AG04449 (cell line): ENCODE measurements at places on chromosomes 1 and 21.

DNA sequence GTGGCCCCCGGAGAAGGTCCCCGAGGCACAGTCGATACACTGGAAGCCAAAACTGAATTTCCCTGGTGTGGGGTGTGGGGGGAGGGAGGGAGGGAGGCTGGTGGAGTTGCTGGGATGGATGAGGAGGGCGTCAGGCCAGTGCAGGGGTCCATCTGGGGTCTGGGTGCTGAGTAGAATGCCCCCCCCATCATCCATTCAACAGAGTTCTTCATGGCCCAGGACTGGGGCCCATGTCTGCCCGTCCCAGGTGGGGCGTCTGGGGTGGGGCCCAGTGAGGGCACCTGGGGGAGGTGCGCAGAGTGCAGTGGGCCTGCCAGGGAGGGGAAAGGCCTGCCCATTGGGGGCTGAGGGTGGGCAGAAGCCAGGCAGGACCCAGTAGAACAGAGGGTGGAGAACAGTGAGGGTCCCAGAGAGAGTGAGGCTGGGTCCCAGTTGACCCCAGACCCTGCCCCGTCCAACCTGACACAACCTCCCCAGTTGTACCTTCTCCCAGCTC is 1.9 kb downstream of the TNFRSF18 start:
- no peak for DNase-seq

- DNase-seq, result no peak
Measured at GRCh38 chr1:104291156-104291555, 541.5 kb downstream of the AMY1C start.

GRCh38 chr1:35539824-35540261 is 17.4 kb downstream of the KIAA0319L start:
- no peak for DNase-seq

- DNase-seq, result no peak
Measured at GRCh38 chr1:184945678-184946412, 28.5 kb downstream of the NIBAN1 start.

DNA sequence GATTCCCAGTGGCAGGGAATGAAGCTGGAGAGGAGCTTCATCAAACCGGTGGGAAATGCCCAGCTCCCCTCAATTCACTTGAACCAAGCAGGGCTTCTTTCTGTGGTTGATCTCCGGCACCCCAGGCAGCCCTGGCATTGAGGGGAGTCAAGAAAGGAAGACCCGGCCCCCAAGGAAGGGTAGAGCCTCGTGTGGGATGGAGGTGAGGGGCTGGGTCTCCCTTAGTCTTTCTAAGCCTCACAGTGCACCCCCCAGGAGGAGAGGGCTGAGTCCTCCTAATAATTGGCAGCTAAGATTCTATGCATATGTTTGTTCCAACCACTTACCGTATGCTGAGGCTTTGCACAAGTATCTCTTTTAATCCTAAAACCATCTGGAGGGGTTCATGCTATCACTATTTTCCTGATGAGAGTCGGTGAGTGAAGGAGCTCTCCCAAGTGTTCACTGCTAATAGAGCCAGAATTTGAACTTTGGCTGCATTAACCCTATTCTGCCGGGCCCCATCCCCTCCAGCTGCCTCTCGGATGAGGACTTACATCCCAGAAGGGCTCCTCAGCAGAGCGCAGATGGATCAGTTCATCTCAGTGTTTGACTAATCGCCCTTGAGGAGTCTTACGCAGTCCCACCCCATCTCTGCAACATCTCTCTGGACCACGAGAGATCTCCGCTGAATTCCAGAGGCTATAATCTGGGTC is 33.1 kb upstream of the TMEM51 start:
- no peak for DNase-seq

- DNase-seq, result no peak
Measured at GRCh38 chr1:236821091-236821627, 26.1 kb downstream of the MTR start.

DNA sequence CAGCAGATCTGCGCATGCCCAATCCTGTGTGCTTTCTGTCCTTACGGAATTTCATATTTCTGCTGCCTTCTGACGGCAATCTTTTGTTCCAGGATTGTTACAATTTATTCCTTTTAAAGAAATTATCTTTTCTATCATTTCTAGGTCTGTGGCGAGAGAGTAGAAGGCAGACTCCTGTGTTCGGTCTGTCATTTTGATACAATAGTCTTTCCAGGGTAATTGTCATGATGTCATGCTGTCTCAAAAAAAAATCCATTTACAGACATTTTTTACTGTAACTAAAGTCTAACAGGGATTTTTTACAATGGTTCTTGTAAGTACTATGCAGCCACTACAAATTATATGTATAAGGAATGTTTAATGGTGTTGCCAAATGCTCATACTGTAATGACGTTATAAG is 9.0 kb upstream of the KRTAP7-1 start:
- DNase-seq, result no peak

DNA sequence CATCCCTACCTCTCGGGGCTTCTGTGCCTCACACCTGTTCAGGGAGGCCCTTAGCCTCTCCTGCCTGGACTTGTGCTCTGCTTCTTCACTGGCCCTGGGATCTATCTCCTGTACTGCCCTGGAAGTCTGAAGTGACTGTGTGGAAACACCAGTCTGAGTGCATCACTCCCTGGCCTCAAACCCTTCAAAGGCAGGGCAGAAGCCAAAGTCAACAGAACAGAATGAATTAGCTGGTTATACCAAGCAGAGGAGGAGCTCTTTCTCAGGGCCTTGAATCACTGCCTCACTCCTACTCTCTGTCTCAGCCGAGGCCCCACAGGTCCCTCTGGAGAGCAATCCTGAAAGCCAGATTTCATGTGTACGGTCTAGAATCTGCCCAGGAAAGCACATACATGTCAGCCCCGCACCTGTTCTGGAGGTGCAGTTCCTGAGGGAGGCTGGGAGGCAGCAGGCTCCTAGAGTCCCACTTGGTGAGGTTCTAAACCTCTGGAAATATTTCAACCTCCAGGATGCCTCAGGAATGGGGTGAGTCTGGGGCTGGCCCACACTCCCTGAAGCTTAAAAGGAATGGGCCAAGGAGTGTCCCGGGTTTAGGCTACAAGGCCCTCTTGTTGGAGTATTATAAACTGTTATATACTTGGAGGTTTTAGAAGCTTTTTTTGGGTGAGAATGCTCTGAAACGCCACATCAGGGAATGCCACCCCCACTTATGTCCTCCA is 98.3 kb downstream of the ABCA4 start:
- peak; percentile 96 for DNase-seq

DNA sequence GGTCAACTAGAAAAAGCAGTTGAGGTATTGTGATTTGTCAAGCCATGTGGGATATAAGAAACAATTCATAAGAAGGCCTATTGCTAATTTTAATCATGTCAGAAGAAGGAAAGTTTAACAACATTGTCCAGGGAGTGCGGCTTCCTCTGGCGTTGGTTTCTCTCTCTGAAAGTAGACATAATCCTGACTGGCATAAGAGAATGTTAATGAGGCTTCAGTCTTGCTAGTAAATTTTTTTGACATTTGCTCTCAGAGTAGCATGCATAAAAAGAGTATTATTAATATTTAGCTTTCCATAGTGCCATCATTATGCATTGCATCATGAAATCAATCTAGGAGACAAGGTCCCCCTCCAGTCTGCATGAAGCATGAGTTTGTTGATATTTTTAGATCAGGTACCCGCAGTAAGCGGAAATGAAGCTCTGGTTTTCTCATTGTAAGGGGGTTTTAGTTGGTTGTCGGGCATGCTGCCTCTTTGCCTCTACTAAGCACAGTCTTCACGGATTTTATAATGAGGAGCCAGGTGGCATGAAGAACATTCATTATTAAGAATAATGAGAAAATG is 12.8 kb upstream of the PRDM2 start:
- no peak for DNase-seq

DNA sequence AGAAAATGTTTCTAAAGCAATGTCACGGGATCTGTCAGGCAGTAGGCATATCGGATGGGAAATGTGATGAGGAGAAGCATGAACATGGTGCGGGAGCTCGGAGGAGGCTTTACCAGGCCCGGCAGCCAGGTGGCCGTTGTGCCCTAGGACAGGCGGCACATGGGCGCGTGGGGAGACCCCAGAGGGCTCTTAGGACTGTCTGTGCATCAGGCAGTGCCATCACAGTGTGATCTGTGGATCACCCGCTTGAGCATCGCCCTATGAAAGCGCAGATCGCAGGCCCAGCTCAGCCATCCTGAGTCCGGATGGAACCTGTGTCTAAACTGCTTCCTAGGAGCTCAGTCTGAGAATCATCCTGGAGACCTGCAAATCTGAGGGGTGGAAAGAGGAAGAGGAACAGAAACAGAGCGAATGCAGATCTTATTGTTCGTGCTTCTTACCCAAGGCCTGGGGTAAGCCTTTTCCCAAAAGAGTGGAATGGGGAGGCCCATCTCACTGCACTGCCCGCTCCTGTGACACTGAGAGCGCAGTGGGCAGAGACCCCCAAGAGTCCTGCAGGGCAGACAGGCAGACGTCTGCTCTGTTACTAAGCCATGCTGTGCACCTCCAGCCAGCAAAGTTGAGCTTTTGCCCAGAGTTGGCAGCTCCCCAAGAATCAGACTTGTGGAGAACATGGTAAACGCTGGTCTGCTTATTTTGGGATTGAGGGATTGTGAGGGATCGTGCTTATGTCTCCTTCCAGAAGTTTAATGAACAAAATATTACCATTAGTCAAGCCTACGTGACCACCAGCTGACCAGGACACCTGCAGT is 251.0 kb downstream of the RHOU start:
- no peak for DNase-seq

DNA sequence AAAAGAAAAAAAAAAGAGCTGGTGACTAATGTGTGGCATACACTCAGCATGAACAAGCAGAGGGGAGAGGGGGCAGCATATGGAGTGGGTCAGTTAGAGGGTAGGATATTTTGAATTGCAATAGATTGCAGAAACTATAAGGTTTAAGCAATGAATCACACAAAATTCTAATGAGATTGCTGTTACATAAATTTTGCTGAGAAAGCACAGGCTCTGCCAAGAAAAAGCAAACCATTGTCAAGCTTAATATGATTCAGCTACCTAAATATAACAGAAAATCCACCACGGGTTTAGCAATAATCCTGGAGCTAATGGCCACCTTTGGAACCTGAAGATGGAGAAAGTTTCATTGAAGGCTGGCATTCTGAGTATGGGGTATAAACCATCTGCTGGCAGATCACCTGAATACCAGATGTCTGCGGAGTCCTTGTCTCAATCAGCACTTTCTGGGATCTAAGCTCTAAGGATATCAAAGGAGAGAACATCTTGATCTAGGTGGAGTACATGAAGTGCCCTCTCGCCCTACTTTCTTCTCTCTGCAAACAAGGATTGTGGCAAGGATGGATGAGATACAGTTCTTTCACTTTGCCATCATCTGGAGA is 30.3 kb upstream of the ANGPTL7 start:
- peak; percentile 93 for DNase-seq

- DNase-seq, result peak; percentile 21
Measured at GRCh38 chr1:23376890-23377811, 7.5 kb upstream of the ZNF436 start.

GRCh38 chr1:173596097-173596825 is 6.6 kb downstream of the SLC9C2 start:
- no peak for DNase-seq

DNA sequence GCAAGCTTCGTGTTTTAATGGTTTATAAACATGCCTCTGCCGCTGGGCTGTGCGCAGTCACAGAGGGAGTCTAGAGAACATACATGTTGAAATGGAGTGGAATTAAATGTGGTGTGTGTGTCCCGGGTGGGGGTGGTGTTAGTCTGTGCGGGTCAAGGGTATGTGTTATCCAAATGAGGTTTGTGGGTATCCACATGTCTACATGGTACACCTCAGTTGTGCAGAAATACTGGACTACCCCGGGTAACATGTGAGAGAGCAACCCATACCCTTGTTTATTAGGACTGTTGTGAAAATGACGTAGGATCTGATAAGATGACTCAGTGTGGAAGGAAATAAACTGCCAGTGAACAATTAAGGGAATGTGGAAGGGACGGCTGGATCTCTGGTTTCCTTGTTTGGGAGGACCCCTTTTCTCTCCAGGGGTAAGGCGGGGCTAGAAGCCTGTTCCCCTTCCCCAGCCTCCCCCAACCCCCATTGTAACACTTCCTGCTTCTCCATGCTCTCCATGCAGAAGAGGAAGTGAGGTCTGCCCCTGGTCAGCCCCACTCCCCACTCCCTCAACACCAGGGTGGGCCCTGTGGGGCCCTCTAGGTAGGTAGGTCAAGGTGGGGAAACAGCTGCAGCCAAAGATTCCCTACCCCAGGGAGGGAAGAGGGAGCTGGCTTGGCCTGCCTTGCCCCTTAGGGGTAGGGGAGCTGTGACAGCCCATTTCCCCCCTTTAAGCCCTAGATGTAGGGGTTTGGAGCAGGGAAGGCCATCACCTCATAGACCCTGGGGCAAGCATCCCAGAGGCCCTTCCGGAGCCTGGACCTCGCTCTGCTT is 690 bp downstream of the EPS8L3 start:
- no peak for DNase-seq

DNA sequence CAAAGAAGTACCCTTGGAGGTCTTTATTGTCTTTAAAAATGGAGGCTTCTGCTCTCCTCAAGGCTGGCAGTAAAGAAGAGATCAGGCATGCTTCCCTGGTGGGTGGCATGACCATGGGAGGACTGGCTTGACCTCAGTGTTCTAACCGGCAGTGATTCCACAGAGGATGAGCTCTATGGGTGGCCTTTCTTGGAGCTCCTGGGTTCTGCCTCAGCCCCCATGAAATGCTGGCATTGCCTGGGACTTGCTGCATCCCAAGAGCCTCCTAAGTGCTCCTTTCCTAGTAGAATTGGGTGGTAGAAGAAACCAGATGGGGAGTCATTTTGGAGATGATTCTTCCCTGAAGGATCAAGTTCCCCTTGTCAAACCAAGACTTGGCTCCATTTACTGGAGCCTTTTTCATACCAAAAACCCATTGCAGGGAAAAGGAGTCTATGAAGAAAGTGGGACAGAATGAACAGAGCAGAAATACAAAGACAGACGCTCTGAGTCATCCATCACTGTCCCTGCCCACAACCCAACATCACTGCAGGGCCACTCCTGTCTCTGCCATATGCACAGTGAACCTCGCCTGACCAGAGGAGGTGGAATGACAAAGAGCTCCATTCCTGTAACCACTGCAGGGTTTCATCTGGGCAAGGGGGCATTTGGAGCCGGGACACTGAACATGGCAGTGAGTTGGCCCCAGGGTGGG is 42.4 kb downstream of the RIMS3 start:
- DNase-seq, result no peak

DNA sequence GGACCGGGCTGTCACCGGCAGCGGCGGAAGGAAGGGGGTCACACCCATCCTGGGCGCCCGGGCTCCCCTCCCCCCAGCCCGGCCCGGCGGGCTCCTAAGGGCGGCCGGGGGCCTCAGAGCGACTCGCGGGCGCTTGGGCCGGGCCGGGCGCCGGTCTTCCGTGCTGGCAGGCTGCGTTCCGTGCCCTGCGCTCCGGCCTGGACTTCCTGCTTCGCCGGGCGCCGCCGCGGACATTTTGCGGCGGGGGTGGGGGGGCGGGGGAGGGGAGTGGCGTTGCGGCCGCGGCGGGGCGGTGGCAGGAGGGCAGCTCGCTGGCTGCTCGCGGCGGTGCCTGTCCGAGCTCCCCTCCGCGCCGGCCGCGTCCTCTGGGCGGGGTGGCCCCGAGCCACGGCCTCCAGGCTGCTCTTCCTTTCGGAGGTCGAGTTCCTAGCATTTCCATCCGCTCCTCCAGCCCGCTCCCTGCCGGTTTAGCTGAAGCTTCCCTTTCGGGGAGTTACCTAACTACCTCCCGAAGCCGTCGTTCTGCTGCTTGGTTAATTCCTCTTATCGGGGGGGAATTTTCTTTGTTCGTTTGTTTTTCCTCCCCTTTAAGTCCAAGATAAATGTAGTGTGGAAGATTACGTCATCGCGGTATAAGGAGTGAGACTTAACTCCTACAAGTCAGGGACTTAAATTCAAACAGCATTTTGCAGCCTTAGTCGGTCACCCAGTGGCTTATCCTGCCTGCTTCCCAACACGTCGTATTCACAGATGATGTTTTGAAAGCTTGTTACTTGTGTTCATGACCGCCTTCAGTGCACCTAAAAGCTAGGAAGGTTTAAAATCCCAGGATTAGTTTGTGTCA is 730 bp downstream of the CDC42 start:
- DNase-seq, result peak; percentile 26
